Stimulated activated CD4-positive, alpha-beta T cell treated with anti-CD3 and anti-CD28 coated beads, TNF-alpha, amount 100 ng/mL, for 48 hours (primary cell): ENCODE measurements at places on chromosomes 4 and X.
A peak's percentile ranks its signal among the peaks of the same experiment; 100 is the strongest.

- DNase-seq: no peak
Measured at GRCh38 chrX:150165776-150166610, 197.1 kb upstream of the MAMLD1 start.

DNA sequence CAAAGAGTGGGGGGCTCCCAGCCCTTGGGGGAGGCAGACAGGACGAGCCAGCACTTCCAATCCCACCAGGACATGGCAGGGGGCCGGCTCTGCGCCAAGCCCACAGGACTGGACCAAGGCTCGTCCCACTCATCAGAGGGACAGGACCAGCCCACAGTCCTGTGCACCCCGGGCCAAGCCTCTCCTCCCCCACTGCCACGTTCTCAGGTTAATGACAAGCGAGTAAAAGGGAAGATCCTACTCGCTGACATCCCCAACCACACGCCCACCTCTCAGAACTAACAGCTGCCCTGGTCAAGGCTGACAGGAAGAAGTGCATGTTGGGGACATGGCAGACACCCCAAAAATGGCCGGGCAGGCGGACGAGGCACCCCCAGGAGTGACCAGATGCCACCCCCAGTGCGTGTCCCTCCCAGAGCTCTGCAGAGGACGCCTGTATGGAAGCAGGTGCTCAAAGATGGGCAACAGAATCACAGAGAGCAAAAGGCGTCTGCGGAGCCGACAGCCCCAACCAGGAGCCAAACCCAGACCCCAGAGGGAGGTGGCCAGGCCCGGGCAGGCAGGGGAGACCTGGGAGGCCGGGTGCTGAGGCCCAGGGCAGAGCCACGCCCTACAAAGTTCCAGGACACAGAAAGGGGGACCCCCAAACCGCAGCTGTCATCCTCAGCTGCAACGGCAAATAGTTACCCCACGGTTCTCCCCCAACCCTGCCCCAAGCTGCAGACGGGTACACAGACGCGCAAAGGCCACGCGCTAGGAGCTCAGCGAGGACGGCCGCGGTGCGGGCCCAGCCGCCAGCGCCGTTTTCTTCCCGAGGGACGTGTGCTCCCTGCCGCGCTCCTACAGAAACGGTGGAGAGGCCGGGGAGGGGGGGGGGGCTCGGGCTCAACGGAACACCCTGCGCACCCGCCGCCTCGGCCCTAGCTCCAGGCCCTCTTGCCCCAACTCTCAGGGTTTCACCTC, 1.7 kb downstream of the CTBP1 start:
- DNase-seq: no peak

DNA sequence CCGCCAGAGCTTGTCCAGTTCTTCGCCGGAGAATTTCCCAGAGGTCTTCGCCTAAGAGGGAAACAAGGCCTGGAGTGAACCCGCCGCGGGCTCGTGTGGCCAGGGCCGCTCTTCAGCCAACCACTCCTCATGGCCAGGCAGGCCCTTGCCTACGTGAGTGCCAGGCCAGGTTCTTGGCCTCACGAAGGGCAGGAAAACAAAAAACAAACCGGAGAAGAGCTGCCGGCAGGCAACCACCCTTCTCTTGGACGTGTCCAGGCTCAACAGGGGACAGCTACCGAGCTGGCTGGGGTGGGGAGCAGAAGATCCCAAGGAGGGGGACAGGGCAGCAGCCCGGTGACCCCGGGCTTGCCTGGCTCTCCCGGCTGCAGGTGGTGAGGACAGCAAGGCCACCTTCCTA, 13.3 kb downstream of the LRPAP1 start:
- no peak for DNase-seq

DNA sequence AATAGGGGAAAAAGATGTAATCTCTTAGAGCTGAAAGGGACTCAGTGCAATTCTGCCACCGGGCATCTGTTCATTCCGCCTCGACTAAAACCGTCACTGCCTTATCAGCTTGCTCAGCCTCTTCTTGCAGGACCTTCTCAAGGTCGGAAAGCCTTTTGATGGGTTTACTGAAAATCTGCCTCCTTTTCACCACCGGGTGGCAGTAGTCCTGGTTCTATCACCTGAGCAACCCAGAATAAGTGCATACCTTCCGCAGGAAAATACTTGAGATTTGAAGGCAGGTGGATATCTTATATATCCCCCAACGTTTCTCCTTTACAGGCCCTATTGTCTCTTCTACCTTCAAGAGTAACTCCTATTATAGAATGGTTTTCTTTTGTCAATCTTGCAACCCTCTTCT, 103.4 kb upstream of the PAK3 start:
- peak; percentile 4 for DNase-seq

- DNase-seq: no peak
Measured at GRCh38 chr4:28702571-28702970, 1841.9 kb downstream of the STIM2 start.

GRCh38 chr4:46676364-46676763, 232.7 kb downstream of the COX7B2 start:
- no peak for DNase-seq

GRCh38 chrX:17033225-17033624, 86.8 kb downstream of the REPS2 start:
- no peak for DNase-seq

DNA sequence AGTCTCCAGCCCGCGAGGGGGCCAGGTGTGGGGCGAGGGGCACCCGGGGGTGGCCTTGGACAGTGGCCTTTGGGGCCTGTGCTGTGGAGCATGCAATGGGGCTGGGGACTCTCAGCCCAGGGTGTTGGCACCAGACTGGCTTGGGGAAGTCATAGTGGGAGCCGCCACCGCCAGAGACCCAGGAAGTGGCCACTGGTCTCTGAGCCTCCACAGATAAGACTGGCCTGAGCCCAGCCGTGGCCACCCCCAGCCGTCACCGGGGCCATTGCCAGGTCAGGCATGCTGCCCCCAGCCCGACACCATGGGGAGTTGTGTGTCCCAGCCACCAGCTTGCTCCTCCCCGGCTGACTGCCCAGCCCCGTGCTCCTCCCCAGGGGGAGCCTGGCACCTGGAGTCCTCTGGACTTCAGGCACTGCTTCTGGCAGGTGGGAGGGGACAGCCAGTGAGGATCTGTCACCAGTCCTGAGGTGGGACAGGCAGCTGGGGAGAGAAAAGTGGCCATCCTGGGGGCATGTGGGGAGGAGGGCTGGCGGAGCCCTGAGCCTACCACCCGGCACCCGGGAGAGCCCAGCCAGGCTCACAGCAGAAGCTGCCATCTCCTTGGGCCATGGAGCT, 32.5 kb downstream of the TACC3 start:
- DNase-seq: no peak

- no peak for DNase-seq
Measured at GRCh38 chr4:15717086-15717485, 14.2 kb downstream of the BST1 start.

- DNase-seq: no peak
Measured at GRCh38 chr4:54228056-54228527, 1.0 kb upstream of the PDGFRA start.

DNA sequence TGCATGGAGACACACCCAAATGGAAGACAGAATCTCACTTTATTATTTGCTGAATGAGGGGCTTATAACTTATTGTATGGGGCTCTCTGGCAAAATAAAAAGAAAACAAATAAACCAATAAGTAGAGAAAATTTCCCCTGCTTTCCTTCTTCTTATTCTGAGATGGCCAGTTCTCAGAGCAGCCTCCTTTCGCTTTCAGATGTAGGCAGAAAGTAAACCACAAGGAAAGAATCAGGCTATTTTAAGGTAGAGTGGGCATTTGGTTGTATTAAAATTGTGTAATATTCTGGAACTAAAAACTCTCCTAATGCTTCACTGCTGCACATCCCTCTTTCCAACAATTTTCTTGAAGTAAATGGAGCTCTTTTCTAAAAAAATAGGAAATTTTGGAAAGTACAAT, 241.8 kb downstream of the GALNTL6 start:
- DNase-seq: no peak

DNA sequence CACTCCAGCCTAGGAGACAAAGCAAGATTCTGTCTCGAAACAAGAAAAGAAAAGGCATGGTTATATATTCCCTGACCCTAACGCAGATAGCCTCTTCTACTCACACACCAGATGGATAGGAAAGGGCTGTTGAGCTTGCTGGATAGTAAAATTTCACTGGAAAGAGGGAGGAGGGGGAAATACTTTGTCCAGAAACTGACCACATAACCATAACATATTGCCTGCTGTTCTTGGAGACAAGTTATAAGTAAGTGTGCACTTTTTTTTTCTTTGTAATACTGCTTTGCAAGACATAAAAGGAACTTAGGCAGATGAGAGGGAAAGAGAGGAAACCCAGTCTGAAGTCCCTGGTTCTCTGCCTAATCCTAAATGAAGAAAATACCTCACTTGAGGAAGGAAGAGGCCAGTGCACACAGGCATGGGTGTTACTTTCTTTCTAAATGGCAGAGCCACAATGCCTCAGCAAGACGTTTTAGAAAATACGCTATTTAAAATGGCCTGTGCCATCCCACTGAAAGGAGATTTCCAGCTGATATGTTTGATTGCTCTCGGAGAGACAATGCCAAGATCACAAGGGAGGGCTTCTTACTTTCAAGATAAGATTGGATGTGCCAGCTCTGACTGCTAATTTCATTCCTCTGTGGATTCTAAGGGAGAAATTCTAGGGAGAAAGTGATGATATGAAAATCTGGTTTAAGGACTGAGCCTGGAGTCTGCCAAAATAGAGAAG, 140.6 kb downstream of the DCTD start:
- no peak for DNase-seq

DNA sequence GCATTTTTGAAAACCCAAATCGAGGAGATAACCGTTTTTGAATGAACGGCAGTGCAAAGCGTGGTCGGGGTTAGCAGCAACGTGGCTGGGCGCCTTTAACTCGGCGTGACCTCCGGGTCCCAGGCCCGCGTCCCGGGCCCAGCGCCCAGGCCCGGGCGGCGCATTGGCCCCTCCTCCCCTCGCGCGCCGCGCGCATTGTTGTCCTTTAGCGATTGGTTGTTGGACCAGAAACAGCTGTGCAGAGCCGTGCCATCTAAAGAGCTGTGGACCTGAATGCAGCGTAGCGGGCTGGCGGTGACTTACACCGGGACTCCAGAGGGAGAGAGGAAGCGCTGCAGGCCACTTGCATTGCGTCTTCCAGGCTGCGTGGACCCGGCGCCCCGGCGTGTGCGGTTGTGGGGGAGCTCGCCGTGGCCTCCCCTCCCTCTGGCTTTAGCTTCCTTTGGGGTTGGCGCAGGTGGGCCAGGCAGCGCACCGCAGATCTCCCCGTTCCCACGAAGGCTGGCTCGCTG, at the start of gene STOX2:
Gene STOX2, plus strand, starts transcription at position 227 of the 512 bp plus-strand sequence. CDS start 1,484 bp downstream, outside the sequence.
- no peak for DNase-seq

GRCh38 chr4:82346126-82346525, 27.7 kb downstream of the HNRNPD start:
- no peak for DNase-seq

DNA sequence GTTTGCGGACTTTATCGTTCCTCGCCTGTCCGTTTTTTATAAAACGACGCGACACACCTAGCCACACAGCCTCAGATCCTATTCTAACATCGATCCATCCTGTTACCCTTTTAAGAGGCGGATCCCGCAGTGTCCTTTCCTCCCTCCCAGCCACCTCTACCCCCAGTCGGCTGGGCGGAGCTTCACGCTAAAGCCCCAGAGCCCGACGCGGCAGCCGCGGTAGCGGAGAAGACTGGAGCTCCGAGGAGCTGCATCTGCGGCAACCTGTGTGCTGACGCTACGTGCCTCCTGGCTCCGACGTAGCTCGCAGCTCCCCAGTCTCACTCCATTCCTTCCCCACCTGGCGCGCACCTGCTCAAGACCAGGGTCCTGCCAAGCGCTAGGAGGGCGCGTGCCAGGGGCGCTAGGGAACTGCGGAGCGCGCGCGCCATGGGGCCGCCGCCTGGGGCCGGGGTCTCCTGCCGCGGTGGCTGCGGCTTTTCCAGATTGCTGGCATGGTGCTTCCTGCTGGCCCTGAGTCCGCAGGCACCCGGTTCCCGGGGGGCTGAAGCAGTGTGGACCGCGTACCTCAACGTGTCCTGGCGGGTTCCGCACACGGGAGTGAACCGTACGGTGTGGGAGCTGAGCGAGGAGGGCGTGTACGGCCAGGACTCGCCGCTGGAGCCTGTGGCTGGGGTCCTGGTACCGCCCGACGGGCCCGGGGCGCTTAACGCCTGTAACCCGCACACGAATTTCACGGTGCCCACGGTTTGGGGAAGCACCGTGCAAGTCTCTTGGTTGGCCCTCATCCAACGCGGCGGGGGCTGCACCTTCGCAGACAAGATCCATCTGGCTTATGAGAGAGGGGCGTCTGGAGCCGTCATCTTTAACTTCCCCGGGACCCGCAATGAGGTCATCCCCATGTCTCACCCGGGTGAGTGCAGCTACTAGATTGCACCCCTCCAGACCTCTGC, at the start of gene RNF128:
Gene RNF128, plus strand, starts transcription at position 217 of the 953 bp plus-strand sequence. Its CDS starts 213 bp downstream, at position 430.
- DNase-seq: no peak

GRCh38 chrX:115058276-115058675, 40.9 kb upstream of the IL13RA2 start:
- DNase-seq: no peak
